ENCODE measurements at places on chromosomes 6 and 20. TPM values are rescaled to one million over a fixed set of nuclear protein-coding genes. Genes with fewer than 3 reads are reported as not detected.

Gene DYNLT2
- 1.8 TPM for total RNA-seq

Gene GLP1R
- not detected for total RNA-seq

Gene SLC25A27
- total RNA-seq = 7.5 TPM

Gene SIRPB2
- total RNA-seq = not detected

Gene RSPO3
- not detected for total RNA-seq

Gene ZC2HC1B
- total RNA-seq = not detected

Gene SLPI
- total RNA-seq = not detected

Gene DCDC2
- total RNA-seq = 0.51 TPM

Gene TMEM14C
- 186 TPM for total RNA-seq

Gene C20orf144
- total RNA-seq = not detected

Gene GGTLC1
- not detected for total RNA-seq

Gene GMNN
- total RNA-seq = 130 TPM

Gene OPRL1
- total RNA-seq = 0.51 TPM

Gene ERVFRD-1
- total RNA-seq = not detected

Gene KIAA1755
- total RNA-seq = 0.30 TPM

Gene COL9A3
- total RNA-seq = 6.1 TPM

Gene MAFB
- 0.97 TPM for total RNA-seq

Data from Daoy (cell line).